CD4-positive, alpha-beta T cell (primary cell): ENCODE measurements at places on chromosomes 16 and 17.
A peak's percentile ranks its signal among the peaks of the same experiment; 100 is the strongest.

DNA sequence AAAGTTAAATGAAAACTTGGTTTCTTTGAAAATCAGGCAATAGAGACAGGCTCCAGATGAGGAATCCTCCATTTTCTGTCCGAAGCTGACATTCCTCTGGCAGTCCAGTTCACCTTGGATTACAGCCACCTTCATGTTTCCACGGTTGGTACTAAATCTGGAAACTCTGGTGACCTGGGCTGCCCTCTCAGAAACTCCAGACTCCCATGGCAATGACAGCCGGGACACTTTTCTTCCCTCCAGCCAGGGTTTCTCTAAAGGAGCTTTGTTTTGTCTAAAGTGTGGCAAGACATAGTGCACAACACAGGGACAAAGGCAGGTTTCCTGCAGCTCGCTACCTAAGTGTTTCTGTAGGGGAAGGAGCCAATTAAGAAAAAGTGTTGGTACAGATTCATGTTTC, 36.0 kb downstream of the CLUAP1 start:
- DNase-seq: no peak

DNA sequence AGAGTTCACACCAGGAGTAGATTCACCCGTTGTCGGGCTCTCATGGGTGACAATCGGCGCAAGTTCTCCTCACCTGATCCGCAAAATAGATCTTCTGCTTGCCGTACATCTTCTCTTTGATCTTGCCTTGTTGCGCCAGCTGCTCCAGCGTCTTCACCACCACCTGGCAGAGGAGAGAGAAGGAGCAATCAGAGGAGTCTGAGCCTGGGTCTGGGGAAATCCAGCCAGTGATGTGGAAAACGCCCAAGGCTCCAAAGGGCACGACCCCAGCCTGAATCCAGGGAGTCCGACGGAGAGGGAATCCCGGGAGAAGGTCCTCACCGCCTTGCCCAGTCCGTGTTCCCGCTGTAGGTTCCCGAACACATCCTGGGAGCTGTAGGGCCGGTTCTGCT, 393 bp downstream of the PSMC3IP start:
- DNase-seq: no peak

- DNase-seq: no peak
Observed at GRCh38 chr16:88012360-88012759, 61.1 kb downstream of the BANP start.

DNA sequence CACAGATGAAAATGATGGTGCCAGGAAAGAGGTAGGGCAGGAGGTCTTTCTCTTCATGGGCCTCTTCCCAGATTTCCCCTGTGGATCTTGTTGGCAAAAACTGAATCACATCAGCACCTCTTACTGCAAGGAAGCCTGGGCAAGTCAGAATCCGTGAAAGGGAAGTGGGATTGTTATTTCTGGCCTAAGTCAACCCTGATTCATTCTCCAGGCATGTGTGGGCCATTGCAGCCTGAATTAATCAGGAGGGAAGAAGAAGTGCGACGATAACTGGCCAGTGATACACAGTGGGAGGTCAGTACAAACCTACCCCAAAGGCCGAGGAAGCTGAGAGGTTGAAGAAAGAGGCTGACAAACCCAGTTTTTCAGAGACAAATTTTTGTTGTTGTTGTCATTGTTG, 17.9 kb upstream of the NSMCE1 start:
- DNase-seq: no peak

DNA sequence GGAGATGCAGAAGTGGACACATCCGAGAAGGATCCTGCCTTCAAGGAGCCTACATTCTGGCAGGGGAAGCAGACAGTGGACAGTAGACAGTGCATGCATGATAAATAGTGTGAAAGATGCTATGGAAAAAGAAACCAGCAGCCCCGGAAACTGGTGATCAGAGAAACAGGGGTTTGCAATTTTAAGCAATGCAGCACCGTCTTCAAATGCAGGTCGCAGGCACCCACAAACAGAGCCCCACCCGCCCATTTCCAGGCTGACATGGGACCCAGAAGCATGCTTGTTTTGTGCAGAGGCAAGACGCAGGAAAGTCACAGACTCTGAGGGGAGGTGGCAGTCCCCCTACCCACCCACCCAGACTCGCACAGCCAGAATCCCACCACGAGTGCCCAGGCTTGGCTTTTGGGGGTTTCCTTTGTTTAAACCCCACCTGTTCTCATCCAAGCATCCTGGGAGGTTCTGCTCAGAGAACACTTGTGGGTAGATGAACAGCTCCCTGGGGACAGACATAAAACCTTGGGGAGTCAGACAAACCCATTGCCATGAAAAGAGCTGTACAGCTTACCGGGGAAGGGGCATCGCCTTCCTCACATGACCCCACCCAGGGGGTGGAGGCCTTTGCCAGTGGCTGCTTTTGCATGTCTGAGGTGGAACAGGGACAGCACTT, 114.3 kb downstream of the MGAT5B start:
- DNase-seq: peak; percentile 40

DNA sequence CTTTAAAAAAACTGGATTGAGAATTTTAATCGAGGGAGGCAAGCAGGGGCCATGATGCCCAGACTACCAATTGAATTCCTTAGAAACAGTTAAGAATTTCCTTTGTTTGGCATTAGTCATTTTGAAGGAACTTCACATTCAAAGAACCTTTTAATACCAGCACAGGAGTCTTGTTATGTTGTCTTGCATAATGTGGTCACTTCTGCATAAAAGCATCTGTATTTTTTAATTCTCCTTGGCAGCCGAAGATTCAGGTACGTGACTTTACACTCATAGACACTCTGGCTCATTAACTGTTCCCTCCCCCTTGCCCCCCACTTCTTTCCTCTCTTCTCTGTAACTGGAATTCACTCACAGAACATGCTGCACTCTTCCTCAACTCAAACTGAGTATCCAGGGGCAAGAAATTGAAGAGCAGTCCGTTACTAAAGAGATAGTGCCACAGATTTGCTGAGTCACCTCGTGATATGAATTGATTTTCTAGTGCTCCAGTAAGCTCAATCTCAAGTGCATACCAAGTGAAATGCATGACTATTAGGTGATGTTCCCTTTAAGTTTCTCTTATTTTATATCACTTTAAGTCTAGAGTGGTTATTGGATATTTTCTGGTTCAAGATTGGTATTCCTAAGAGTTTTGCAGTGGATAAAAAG, 572.2 kb upstream of the SOX9 start:
- DNase-seq: no peak

GRCh38 chr17:58388302-58389190, 28.8 kb downstream of the RNF43 start:
- DNase-seq: no peak

GRCh38 chr16:72210555-72210954, 38.6 kb upstream of the PMFBP1 start:
- no peak for DNase-seq

DNA sequence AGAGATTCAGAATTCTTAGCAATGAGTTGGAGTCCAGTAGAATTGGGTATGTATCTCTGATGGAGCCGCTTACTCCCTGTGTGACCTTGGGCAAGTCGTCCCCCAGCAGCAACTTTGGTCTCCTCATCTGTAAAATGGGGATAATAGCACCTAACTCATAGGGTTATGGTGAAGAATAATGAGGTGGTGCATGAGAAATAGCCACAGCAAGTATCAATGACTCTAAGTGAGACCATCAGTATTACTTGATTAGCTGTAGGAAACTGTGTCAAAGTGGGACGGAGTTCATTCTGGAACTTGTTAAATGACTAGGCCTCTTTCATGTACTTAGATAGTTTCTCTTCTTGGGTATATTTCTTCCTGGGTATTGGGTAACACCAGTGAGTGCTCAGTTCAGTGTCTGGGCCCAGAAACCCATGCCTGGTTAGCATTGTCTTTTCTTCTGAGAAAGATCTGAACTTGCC, 6.4 kb downstream of the PRKCB start:
- DNase-seq: no peak

DNA sequence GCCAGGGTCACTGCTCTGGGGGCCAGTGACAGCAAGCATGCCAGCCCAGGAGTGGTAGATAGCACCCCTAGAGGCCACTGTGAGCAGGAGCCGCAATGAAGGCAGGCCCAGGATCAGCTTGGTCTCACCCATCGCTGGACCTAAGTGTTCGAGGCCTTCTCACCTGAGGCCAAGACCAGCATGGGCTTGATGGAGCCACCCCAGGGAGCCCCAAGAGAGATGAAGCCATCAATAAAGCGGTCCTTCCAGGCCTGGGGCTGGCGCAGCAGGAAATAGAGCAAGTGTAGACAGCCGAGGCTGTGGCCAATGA, 1.8 kb downstream of the LCAT start:
- DNase-seq: no peak

- DNase-seq: no peak
Observed at GRCh38 chr16:55539488-55539887, 27.0 kb upstream of the CAPNS2 start.

GRCh38 chr16:49338611-49339265, 34.9 kb upstream of the C16orf78 start:
- no peak for DNase-seq

GRCh38 chr16:47213761-47214440, 70.2 kb upstream of the NETO2 start:
- no peak for DNase-seq

GRCh38 chr16:86297391-86297790, 212.9 kb upstream of the FOXF1 start:
- no peak for DNase-seq

DNA sequence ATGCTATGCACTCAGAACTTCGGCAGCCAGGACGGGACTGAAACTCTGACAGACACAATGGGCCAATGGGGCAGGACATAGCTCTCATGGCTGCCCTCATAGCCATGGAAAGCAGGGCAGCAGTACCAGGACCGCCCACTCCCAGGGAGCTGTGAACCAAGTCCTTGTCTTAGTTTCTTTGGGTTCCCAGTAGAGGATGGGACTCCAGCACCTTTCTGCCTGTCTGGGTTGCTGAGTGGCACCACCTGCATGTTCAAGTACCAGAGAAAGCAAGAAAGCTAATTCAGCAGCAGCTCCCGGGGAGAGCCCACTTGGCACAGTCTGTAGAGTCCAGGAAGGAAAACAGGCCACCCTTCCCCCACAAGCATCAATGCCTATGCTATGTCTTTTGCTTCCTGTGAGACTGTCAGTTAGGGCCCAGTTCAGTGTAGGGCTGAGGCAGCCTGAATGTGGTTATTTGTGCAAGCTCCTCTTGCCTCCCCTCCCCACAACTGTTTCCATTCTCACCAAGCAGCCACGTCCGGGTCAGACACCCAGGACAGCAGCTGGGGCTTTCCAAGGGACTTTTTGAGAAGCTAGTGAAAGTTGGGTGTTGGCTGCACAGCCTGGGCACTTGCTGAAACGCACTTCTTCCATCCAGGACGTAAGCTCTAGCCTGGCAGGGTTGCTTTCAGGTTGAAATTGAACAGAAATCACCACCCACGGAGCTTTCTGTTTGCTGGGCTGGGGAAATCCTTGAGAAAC, 7.8 kb downstream of the SUPT4H1 start:
- peak; percentile 77 for DNase-seq

GRCh38 chr17:41556931-41557330, 14.9 kb downstream of the KRT9 start:
- no peak for DNase-seq

- DNase-seq: no peak
Observed at GRCh38 chr17:75105126-75106080, 4.4 kb upstream of the ARMC7 start.

DNA sequence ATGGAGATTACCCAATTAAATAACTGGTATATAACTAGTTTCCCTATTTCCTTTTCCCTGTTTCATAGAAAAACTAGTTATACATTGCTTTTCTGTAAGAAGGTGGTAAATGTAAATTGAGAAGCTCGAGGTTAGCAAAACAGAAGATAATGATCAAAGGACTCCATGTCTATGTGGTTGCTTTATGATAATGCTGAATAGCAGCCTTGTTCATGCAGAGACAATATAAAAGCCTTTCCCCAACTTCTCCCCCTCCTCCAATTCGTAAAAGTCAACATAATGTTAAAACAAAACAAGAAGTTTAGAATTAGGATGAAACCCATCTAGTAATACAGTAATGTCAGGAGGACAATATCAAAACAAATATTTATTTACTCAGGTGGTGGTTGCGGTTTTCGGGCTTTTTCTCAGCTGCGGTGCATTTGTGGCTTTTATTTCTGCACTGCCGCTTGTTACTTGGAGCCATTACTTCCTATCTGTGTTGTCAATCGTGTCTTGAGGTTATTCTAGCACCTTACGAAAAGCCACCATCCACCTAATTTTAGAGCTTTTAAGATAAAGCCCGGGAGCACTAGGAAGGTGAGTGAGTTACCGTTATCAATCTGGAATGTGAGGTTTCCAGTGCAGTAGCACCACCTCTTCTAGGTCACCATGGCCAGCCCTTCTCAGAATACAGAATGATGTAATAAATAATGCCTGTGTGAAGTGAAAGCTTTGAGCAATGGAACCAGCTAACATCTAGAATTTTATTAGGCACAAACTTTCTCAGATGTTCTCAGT, 297.5 kb downstream of the CDH13 start:
- DNase-seq: no peak

DNA sequence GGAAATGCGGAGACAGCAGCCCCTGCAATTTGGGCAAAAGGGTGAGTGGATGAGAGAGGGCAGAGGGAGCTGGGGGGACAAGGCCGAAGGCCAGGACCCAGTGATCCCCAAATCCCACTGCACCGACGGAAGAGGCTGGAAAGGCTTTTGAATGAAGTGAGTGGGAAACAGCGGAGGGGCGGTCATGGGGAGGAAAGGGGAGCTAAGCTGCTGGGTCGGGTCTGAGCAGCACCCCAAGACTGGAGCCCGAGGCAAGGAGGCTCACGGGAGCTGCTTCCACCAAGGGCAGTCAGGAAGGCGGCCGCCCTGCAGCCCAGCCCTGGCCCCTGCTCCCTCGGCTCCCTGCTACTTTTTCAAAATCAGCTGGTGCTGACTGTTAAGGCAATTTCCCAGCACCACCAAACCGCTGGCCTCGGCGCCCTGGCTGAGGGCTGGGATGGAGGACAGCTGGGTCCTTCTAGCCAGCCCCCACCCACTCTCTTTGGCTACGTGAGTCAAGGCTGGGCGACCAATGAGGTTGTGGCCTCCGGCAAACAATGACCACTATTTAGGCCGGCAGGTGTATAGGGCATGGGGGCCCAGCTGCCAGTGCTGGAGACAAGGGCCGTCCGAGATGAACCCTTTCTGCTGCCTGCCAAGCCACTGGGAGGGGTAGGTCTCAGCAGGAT, 507 bp downstream of the SERPINF1 start:
- DNase-seq: no peak

DNA sequence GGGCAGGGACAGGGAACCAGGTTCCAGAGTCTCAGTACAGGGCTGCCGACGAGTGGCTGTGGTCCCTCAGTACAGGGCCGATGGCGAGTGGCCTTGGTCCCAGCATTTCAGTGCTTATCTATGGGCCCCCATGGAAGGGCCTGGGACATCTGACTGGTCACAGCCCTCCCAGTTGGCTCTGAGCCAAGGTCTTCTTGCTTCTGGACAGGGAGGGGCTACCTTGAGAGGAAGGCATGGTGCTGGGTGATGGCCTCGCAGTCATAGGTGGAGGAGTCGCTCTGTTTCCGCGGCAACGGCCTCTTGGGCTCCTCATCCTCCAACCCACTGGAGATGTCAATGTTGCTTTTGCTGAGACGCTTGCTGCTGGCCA, 32.5 kb downstream of the PIMREG start:
- DNase-seq: no peak
